ENCODE measurements at places on chromosomes 7 and 10. TPM values are rescaled to one million over a fixed set of nuclear protein-coding genes. Genes with fewer than 3 reads are reported as not detected.

DNA sequence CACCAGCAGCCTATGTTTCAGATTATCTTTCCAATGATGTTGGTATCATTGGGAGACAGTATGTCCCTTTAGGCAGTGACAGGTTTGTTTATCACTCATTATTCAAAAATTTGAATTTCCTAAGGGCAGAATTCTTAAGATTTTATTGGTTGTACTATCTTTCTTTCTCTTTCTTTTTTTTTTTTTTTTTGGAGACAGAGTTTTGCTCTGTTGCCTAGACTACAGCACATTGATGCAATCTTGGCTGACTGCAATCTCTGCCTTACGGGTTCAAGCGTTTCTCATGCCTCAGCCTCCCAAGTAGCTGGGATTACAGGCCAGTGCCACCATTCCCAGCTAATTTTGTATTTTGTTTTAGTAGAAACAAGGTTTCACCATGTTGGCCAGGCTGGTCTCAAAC is 111.2 kb downstream of the PON1 start:
- DNase-seq: no peak
- H3K36me3 ChIP-seq: no peaks in the 10 kb centered on the region
- no peak overlapping the region for H3K4me3 ChIP-seq
- no peaks in the 10 kb centered on the region for H3K4me1 ChIP-seq
- H3K27ac ChIP-seq: no peak overlapping the region

DNA sequence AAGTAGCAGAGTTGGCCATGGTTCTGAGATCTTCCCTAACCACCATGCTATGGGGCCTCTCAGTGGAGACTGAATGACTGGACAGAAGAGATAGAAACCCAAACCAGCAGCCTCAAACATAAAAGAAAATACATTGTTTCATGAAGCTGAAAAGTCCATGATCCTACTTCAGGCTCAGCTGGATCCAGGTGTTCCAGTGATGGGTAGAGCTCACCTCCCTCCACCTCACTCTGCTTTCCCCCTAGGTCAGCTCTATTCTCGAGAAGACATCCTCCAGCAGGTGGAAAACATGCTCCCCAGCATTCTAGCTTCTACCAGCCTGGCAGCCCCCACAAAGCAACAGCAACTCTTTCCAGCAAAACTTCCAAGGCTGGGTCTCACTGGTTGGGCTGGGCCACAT is 132.1 kb downstream of the OAT start:
- DNase-seq: peak; percentile 8
- H3K27me3 ChIP-seq: no peaks in the 10 kb centered on the region
- peaks cover 4% of the 10 kb centered on the region for H3K4me1 ChIP-seq
- H3K4me3 ChIP-seq: no peak overlapping the region

DNA sequence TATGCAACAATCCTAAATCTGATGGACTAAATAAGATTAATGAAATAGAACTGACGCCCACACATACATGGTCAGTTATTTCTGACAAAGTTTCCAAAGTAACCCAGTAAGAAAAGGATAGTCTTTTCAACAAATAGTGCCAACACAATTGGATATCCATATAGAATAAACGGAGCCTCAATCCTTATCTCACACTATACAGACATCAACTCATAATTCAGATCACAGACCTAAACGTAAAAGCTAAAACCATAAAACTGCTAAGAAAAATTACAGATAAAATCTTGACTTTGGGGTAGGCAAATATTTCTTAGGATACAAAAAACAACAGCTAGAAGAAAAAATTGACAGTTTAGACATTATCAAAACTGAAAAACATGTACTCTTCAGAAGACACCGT is 8.5 kb downstream of the CACUL1 start:
- no peak for DNase-seq
- no peak overlapping the region for H3K27ac ChIP-seq
- no peak overlapping the region for H3K4me3 ChIP-seq

DNA sequence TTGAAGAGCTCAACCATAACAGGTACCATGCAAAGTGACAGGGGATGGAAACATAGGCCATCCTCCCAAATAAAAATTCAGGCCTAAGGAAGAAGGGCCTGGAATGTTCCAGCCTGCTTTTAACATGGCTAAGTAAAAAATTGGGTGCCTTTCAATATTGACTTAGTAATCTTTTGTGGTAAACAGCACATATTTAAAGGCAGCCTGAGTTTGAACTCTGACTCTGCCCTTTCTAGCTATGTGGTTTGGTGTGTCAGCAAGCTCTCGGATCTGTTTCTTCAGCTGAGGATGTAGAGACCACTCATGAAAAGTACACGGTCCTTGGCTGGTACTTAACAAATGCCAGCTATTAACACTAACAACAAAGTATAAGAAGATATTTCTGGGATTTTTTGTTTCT is 191.8 kb upstream of the CDCA7L start:
- no peak for DNase-seq
- no peak overlapping the region for H3K4me3 ChIP-seq
- H3K27me3 ChIP-seq: no peaks in the 10 kb centered on the region
- H3K4me1 ChIP-seq: no peaks in the 10 kb centered on the region
- H3K36me3 ChIP-seq: no peaks in the 10 kb centered on the region

- H3K27ac ChIP-seq: no peak overlapping the region
- no peak for DNase-seq
- H3K4me3 ChIP-seq: no peak overlapping the region
- H3K36me3 ChIP-seq: no peaks in the 10 kb centered on the region
Measured at GRCh38 chr10:2994221-2994961, 73.0 kb upstream of the PFKP start.

The LBX1 gene
- not detected for total RNA-seq

The SPDYE2B gene
- not detected for total RNA-seq

The CARD11 gene
- total RNA-seq: 0.71 TPM

The SLC16A9 gene
- not detected for total RNA-seq

The LRIT1 gene
- total RNA-seq: not detected

The CCDC146 gene
- total RNA-seq: 22.8 TPM

Measured in sigmoid colon (tissue), 7 donors.